ENCODE measurements at places on chromosomes 11 and 22. TPM values are rescaled to one million over a fixed set of nuclear protein-coding genes. Genes with fewer than 3 reads are reported as not detected.

Gene ANGPTL5
- total RNA-seq: not detected

Gene LRRN4CL
- 0.45 TPM for total RNA-seq

Gene CALCA
- total RNA-seq: not detected

Gene FBLN1
- total RNA-seq: 0.32 TPM

Gene OR8H3
- not detected for total RNA-seq

Gene CARD16
- total RNA-seq: 25.7 TPM

DNA sequence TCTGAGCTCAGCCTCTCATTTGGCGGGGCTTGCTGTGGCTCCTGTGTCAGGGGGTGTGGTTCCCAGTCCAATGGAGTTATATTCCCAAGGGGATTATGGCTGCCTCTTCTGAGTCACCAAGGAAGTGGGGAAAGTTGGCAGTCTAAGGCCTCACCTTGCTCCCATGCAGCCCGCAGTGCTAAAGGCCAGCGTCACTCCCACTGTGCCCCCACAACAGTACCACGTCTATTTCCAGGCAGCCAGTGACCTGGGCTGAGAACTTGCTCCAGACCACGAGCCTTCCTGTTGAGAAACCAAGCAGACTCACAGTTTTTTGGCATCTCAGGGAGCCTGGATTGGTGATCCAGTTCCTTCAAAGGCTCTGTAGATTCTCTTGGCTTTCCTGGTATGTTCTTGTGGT lies 45.6 kb downstream of the OR2AT4 start:
- no peak for ATAC-seq

DNA sequence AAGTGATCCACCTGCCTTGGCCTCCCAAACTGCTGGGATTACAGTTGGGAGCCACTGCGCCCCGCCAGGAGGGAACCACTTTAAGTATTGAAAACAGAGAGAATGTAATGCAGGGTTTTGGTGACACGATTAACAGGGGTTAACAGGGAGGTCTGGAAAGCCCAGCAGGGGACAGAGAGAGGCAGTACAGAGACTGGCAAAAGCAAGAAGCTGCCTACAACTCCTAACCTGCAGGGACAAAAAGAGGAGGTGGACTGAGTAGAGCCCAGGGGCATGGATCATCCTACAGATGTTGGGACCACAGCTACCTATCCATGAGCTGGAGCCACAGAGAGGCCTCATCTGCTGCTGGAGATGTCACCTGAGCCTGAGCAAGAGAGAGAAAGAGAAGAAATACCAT lies 1.7 kb upstream of the SPINDOC start:
- ATAC-seq: no peak

DNA sequence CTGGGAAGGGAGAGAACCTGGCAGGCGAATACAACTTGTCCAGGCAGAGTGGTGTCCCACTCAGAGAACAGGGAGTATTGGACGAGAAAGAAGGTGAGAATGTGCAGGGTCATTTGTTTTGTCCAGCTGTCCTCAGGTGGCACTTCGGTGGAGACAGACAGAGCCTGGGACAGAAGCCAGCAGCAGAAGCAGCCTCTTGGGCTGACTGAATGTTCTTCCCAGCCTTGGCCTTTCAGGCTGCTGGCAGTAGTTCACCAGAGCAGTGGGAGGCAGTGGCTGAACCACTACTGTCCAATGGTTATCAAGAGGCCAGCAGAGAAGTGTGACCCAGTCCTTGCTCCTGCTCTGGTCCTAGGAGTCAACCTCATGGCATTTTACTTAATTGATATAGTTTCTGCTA lies 331.1 kb upstream of the NARS2 start:
- no peak for ATAC-seq

- ATAC-seq: no peak
Observed at GRCh38 chr11:128207861-128208321, 379.5 kb downstream of the ETS1 start.

- peak; percentile 23 for ATAC-seq
Observed at GRCh38 chr11:68120273-68121066, 718 bp downstream of the CHKA start.

- ATAC-seq: no peak
Observed at GRCh38 chr11:88619656-88620385, 282.3 kb upstream of the CTSC start.

- no peak for ATAC-seq
Observed at GRCh38 chr11:2762451-2762850, 62.7 kb upstream of the KCNQ1OT1 start.

GRCh38 chr11:96097844-96098421 lies 174.0 kb upstream of the MTMR2 start:
- ATAC-seq: no peak

GRCh38 chr22:41998361-41999261 lies at the start of gene WBP2NL:
WBP2NL (plus strand) TSS chr22:41998788; CDS start chr22:41998819, 31 bp downstream.
- peak; percentile 98 for ATAC-seq

GRCh38 chr11:115528225-115528624 lies 24.0 kb upstream of the CADM1 start:
- no peak for ATAC-seq

DNA sequence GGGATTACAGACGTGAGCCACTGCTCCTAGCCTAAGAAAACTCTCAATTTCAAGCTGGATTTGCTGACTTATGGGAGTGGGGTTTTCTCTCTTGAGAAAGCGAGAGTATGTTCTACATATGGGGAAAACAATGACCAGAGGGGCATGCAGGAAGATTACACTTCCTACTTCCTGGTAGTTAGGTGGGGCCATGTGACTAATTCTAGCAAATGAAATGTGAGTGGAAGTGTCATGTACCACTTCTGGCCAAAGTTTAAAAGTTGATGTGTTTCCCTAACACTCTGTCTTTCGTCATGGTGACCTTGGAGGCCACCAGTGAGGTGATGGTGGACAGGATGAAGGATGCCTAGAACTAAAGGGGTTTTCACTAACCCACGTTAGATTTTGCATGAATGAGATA lies 50.5 kb downstream of the PARVG start:
- no peak for ATAC-seq

DNA sequence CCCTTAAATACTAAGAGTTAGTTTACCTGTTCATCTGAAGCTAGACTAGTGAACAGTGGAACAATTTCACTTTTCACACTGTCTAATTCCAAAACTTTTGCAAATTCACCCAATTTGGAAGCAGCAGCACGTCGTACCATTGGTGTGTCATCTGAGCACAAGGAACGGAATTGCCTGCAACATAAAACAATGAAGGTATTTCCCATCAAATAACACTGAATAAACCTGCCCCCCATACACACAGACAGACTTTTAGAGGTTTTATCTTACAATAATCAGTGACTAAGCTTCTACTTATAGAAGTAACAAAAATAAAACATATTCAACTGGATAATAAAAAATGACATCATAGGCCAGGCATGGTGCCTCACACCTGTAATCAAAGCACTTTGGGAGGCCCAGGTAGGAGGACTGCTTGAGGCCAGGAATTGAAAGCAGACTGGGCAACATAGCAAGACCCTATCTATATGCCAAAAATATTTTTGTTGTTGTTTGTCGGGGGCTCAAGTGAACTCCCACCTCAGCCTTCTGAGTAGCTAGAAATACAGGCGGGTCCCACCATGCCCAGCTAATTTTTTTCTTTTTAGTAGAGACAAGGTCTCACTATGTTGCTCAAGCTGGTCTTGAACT lies 6.3 kb downstream of the PPP2R1B start:
- ATAC-seq: no peak

DNA sequence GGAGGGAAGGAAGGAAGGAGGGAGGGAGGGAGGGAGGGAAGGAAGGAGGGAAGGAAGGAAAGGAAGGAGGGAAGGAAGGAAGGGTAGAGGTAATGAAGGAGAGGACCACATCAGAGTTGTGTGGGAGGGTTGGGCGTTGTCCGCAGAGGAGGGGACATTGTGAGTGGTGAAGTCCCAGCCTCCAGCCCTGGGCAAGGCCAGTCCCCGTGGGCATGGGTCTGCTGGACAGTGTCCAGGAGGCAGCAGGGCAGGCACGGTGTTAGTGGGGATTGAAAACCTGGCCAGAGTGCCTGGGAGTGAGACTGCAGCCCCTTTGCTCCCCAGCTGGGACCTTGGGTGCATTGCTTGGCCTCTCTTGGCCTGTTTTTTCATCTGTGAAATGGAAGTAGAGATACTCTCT lies 1462.3 kb downstream of the BRD1 start:
- ATAC-seq: no peak

- peak; percentile 34 for ATAC-seq
Observed at GRCh38 chr22:49791682-49792081, 36.0 kb downstream of the BRD1 start.

- ATAC-seq: no peak
Observed at GRCh38 chr11:94328587-94329080, 24.3 kb downstream of the IZUMO1R start.

DNA sequence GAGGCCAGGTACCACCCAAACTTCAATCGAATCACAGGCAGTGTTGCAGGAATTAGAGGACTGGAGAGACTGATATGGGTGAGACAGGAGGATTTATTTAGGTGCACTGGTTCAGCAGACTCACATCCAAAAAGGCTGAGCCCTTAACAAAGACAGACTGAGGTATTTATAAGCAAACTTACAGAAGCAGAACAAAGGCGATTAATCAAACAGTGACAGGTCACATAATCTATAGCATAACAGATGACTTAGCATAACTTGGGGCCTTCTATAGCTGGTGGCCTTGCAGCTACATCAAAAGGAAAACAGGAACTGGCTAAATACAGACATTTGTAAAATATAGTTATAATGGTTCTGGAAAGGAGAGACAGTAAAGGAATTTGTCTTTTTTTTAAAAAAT lies 2.1 kb downstream of the APOBEC3B start:
- ATAC-seq: no peak

DNA sequence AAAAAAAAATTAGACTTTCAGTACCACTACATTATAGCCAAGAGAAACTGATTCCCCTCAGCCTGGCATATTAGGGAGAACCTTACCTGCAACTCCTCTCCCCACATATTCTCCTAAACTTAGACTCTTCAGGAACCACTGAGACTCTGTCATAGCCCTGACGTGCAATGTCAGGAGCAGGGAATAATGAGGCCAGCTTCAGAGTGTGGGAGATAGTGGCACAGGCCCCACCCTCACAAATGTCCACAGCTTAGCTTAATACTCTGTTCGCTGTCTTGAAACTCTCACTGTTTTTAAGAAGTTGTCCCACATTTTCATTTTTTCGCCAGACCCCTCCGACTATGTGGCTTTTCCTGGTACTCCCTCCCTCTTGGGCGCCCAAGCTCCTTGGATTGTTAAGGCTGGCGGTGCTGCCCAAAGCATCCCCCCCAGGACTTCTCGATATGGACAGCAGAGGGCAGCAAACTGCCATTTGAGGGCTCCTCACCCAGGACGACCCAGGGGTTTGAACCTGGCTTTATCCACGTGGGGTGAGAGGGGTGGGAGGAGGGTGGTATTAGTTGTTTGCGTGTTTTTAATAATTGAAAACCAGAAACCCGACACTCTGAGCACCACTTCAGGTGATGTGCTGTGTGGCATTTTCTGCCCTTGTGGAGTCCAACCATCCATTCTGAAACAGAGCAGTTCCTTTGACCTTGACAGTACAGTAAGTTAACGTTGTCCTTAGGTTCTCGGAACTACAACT lies 45.2 kb upstream of the RASSF10 start:
- peak; percentile 85 for ATAC-seq

DNA sequence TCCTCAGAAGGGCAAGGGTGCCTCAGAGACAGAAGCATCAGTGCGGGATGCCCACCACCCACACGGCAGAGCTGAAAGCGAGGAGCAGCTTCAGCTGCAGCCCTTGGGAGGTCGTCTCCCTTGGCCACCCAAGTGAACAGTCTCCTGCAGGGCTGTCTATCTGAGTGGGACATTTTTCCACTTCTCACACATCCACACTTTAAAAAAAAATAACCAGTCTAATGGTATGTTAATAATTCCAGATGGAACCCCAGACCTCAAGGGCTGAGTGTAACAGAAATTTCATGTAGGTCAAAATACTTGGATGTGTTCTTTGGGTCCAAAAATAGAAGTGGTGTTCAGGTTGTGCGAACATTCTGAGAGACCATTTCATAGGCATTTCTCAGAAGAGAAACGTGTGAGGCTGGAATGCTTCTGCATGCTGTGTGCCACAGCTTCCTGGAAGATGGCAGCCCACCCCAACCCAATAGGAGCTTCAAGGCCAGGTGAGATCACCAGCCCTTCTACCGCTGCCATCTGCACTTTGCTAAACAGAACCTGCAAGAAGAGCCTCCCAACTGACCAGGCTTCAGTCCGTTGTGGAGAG lies 623.2 kb downstream of the OPCML start:
- ATAC-seq: no peak

DNA sequence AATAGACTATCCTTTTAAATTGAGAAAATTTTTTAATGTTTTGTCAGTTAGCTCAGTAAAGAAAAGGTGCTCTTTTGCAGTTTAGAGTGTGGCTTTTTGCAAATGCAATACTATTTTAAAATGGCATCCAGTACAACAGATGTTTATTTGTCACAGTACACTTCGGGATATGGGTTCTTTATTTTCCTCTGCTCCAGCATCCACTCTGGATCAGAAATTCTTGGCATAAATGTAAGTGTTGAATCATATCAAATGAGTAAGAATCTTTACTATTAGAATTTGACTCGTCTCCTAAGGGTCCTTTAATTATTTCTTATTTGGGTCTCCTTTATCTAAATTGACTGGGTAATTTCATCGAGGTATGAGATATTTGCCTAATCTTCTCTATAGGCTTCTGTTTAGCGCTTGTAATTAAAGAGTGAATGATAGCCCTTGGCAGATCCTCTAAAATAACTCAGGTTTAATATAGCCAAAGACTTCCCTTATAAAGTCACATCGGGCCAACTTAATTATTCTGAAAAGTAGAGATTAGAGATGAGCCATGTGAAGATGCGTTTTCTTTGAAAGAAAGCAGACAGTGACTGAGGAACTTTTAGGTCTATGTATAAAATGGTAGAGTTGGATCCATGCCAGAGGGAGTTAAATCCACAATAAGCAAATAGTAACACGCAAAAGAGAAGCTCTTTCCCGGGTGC lies 132.7 kb downstream of the CASP12 start:
- no peak for ATAC-seq

DNA sequence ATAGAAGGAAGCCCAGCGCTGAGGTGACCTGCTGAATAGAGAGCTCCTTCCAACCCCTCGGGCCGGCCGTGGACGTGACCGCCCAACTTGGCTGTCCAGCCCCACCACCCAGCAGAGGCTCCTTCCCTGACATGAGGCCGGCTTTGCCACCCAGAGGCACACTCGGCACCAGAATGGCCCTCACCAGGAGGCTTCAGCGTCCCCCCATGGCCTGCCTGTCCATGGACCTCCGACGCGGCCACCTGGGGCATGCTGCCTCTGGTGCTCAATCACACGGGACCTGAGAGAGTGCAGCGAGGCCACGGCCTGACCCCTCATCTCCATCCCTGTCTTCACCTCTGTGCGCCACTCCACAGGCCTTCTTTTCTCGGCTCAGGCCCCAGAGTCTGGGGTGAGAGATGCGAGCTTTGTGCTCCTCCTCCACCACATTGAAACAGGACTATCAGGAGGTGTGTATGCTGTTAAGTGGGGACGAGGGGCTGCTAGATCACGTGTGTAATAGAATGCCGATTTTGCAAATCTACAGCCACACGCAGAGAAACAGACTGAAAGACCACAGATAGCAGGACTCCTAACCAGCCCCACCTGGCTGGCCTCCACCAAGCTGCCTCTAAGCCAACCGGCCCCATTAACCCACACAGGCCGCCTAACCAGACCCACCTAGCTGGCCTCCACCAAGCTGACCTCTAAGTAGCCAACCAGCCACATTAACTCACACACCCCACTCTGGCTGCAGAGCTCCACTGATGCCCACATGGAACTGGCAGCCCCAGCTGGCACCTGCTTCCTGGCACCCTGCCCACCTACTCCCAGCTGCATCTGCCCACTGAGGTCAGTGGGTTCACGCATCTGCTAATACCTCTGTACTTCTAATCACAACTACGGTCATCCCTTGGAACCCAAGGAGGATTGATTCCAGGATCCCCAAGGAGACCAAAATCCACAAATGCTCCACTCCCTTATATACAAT lies 20.7 kb downstream of the LINC01488 start:
- no peak for ATAC-seq
